ENCODE measurements at places on chromosomes 13 and 19.

GRCh38 chr19:49442771-49443365, 1.5 kb upstream of the SLC17A7 start:
- peak; percentile 79 for ATAC-seq

- no peak for ATAC-seq
These were observed 19.6 kb downstream of the USP12 start for GRCh38 chr13:27151798-27152599.

- ATAC-seq, result no peak
These were observed 431.9 kb downstream of the COG6 start for GRCh38 chr13:40087091-40088002.

- ATAC-seq, result no peak
These were observed 12.1 kb upstream of the FCGBP start for GRCh38 chr19:39946532-39946931.

DNA sequence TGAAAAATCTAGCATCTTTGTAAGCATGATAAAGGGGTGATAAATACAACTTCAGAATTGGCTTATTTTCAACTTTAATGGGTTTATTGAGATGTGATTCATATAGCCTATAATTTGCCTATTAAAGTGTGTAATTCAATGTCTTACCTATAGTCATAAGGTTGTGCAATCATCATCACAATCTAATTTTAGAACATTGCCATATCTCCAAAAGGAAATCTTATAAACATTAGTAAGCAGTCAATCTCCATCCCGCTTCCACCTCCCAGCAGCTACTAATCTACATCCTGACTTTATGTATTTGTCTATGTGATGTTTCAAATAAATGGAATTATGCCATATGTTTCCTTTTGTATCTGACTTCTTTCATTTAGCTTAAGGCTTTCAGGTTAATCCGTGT, 145.2 kb upstream of the KLHL1 start:
- no peak for ATAC-seq

DNA sequence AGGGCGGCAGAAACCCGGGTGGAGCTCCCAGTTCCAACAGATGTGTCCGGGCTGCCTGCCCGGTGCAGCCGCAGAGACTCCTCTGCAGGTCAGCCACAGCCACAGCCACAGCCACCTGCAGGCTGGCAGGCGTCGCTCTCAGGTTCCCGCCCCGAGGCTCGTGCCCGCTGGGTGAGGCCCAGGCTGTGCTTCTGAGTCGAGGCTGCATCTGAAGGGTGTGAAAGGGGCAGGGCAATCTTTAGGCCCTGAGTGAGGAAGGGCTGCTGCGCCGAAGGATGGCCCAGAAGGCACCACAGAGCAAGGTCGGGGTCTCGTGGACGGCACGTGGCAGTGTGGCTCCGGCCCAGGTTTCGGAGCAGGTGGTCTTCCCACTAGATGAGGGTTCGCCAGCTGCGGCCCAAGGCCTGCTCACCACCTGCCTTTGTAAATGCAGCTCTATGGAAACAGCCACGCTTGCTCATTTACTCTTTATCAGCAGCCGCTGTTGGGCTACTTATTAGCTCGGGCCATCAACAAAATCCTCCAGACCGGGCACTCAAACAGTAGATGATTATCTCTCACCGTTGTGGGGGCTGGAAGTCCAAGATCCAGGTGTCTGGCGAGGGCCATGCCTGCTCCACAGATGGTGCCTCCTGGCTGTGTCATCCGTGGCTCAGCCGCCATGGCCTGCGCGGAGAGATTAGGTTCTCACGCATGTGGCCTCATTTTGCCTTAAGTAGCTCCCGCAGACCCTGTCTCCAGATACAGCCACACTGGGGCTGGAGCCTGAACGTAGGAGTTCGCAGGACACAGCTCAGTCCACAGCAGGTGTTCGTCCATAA, 40.3 kb upstream of the TFDP1 start:
- ATAC-seq, result no peak

DNA sequence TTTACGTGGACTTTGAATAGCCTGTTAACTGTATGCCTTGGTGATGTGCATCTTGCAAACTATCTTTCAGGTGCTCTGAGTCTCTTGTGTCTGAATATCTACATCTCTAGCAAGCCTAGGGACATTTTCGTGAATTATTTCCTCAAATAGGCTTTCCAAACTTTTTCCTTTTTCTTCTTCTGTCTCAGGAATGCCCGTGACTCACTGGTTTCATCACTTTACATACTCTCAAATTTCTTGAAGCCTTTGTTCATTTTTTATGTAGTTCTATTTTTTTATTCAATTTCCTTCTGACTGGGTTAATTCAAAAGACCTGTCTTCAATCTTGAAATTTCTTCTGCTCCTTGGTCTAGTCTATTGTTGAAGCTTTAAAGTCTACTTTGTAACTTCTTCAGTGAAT, 332.2 kb downstream of the OXGR1 start:
- no peak for ATAC-seq

GRCh38 chr19:38216785-38217641, 7.0 kb downstream of the DPF1 start:
- no peak for ATAC-seq

GRCh38 chr19:51457351-51458013, 772 bp downstream of the SIGLEC8 start:
- no peak for ATAC-seq

DNA sequence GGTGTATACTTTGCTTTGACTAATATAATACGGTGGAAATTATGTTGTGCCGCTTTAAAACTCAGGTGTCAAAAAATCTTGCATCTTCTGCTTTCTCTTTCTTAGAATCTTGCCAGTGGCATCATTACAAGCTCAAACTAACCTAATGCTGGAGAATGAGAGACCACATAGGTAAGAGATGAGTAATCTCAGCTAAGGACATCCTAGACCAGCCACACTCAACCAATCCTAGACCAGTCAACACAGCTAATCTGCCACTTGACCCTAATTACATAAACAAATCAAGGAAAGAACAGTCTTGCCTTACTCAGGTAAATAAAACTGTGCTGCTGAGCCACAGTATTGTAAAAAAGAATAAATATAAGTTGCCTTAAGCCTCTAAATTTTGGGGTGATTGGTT, 1323.9 kb upstream of the SPRY2 start:
- ATAC-seq, result no peak

DNA sequence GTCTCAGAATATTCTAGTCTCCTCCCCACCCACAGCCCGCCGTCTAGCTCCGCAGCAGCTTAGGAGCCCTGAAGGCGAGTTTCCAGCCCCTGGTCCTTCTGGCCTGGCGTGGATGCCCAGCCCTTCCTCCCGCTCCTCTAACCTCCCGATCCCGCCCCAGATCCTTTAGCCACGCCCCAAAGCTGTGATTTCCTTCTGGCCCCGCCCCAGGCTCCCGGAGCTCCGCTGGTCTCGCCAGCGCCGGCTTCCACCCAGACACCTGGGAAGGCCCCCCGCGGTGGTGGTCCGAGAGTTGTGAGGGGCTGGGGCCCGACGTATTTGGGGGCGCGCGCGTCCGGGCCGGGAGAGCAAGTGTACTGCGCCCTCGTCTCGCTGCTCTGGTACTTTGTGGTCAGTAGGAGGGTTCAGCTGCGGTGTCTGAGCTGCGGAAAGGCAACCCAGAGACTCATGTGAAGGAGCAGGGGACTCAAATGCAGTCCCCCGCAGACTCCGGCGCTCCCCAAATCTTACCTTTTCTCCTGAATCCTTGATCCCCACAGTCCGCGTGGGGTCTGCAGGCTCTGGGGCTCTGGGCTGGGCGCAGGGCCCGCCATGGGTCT, at the start of gene CGB7:
Gene CGB7 (minus strand): TSS at position 114 of the 599 bp plus-strand sequence. CDS start 2,374 bp downstream, outside the sequence.
- ATAC-seq, result peak; percentile 69

GRCh38 chr13:59651479-59651878, 512.2 kb downstream of the DIAPH3 start:
- ATAC-seq, result no peak

- ATAC-seq, result no peak
These were observed 400.5 kb upstream of the PCDH9 start for GRCh38 chr13:67630640-67631039.

DNA sequence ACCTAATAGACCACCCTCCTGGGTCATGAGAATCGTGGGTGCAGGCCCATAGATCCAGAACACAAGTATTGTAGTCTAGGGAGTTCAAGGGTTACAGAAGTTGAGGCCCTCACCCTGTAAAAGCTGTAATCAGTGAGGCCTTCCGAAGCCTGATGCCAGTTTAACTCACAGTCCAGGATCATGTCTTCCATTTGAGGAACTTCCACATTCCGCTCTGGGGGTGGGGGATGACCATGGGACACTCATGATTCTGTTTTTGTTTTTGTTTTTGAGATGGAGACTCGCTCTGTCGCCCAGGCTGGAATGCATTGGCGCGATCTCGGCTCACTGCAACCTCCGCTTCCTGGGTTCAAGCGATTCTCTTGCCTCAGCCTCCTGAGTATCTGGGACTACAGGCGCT, 1.7 kb upstream of the RASIP1 start:
- no peak for ATAC-seq

GRCh38 chr19:7177926-7178325, 108.4 kb downstream of the ZNF557 start:
- peak; percentile 54 for ATAC-seq

DNA sequence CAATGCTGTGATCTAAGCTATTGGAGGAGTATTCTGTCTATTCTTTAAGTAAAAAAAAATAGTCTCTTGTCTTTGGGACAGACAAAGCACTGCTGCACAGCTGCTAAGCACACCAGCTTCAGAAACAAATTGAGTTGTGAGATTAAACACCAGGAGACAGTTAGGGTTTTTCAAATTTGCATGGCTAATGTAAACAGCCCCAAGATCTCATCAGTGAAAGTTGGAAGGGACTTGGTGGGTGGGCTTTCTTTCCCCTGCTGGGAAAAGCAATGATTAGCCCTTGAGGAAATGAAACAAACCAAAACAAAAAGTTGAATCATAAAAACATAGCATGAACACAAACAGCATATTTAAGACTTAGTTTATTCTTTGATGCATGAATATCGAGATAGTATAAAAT, 143.6 kb upstream of the SLITRK1 start:
- ATAC-seq, result no peak

GRCh38 chr19:30373593-30373992, 1.4 kb downstream of the ZNF536 start:
- ATAC-seq, result no peak

- ATAC-seq, result no peak
These were observed 18.4 kb downstream of the FOXO1 start for GRCh38 chr13:40648040-40648439.

DNA sequence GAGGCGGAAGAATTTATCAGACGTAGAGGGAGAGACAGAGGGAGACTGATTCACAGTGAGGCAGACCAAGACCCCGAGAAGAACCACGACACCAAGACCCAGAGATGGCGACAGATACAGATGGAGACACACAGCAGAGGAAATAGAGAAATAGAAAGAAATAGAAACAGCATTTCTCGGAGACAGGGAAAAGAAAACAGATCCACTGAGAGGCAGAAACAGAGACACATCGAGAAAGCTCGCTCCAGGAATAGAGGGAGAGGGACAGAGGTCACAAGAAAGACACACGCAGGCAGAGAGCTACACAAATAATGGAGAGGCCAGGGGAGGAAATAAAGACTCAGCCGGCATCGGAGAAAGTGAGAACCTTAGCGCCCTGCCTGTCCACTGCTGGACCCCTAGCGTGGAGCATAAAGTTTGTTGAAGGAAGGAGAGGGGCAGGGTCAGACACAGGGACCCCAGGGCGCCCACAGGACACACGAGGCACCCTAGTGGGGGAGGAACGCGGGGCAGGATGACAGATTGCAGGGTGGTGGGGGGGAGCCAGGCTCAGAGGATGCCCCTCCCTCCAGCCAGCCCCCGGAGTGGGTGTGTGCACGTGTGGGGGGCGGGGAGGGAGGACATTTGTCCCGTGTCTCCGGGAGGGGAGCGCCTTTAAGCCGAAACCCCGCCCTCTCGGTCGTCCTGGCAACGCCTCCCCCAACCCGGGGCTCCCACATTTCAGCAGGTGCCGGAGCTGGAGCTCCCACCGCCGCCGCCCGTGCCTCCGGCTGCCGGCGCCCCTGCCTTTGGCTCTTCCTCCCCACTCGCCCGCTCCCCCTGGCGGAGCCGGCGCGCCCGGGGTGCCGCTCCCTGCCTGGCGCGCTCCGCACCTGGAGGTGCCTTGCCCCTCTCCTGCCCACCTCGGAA, at the start of gene PRKCG:
Gene PRKCG (plus strand): TSS at position 716 of the 909 bp plus-strand sequence. CDS start 298 bp downstream, outside the sequence.
- no peak for ATAC-seq

DNA sequence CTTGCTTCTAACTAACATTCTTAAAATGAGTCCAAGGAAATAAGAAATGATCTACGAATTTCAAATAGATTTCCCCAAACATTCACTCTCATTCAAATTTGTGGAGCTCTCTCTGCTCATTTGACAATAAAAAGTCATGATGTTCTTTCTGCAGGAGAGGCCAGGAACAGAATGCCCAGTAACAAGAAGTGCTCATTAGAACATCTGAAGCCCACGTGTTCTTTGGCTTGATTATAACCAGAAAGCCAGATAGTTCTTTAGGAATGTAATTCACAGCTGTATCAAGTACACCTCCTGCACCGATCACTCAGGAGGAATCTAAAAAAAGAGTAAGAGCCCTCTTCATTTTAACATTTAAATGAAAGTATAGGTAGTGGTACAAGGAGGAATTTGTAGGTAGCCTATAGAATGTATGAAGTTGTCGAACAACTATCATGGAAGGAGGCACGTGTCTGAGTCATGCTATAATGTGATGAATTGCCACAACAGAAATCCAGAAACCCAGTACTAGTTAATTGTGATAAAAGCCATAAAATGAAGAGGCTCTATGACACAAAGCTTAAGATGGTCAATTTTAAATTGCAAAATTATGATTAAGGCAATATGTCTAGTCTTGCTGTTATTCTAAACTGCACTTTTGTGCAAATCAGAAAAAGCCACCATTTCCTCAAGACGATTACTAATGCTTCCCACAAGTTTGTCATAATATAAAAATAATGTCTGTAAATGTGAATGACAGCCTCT, 12.8 kb downstream of the MEDAG start:
- no peak for ATAC-seq

GRCh38 chr13:101301053-101301452, 115.3 kb downstream of the NALCN start:
- ATAC-seq, result no peak

- no peak for ATAC-seq
These were observed at the start of gene CYP4F8 for GRCh38 chr19:15614507-15615379. CYP4F8 (plus strand) TSS chr19:15615218; CDS start chr19:15615617, 399 bp downstream.

- no peak for ATAC-seq
These were observed 71.7 kb downstream of the STK24 start for GRCh38 chr13:98505217-98505616.

- ATAC-seq, result no peak
These were observed 446.3 kb downstream of the OLFM4 start for GRCh38 chr13:53474878-53475277.

DNA sequence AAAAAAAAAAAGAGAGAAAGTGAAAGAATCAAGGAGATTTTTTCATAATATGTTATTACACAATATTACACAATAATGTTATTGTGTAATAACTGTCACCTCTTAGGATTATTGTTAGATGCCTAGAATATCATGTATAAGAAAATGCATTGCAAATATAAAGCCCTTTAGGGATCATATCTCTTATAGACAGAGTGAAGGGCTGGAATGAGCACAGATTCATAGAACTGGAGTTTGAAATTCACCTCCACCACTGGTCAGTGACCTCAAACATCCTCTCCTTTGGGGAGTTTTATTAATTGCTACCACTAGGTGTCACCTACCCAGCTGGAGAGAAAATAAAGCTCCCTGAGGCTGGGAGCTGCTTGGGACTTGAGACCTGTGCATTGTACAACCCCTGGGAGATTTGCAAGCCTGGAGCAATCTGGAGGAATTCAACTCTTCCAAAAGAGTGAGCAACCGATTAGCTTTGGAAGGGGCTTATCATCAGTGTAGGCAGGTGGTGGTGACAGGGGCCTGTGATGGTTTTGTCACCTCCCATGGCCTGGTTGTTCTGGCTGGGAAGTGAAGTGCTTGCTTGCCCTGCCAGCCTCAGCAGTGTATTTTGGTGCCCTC, 30.3 kb upstream of the FRY start:
- ATAC-seq, result peak; percentile 71
